ENCODE measurements at places on chromosomes 16 and 17.

- DNase-seq: no peak
Measured at GRCh38 chr16:78444-79150, 572 bp downstream of the MPG start.

- no peak for DNase-seq
Measured at GRCh38 chr16:28180655-28181460, 30.9 kb downstream of the XPO6 start.

GRCh38 chr16:84294117-84294516 lies 561 bp upstream of the WFDC1 start:
- no peak for DNase-seq

DNA sequence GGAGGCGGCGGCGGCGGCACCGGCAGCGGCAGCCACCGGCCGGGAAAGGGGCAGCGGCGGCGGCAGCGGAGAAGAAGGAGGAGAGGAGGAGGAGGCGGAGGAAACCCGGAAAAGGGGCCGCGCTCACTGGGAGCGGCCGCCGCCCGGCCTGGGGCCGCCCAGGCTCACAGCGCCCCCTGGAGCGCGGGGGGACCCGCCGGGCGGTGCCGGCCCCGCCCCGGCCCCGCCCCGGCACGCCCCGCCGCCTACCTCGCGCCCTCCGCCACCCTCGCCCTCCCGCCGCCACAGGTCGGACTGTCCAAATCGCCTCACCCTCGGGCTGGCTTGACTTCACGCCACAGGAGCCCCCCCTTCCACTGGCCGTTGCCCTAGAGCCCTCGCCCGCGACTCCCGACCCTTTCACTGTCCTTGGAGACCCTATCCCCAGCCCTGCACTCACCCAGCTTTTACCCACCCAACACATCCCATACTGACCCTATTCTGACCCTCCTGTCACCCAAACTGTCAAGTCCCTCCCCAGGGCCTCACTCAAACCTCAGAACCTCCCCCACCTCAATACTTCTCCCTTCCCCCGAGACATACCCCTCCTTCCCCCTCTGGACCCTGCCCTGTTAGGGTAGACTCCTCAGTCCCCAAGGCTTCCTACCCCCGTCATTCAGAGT lies at the start of gene CSNK2A2:
TSS of gene CSNK2A2 (minus strand) at position 85 of the 662 bp plus-strand sequence. CDS start 370 bp downstream, outside the sequence.
- DNase-seq: no peak

DNA sequence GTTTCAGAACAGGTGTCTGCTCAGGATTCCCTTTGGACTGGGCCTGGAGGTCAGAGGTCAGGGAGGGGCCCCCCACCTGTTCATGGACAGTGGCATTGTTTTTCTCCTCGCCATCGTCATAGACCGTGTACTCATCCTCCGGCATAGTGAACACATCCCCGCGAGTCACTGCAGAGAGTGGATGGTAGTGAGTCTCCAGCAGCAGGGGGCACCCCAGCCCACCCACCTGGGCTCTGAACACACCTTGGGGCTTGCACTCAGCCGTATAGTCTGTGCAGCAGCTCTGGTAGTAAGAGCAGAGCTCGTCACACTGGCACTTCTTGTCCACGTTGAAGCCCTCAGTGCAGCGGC lies 448 bp downstream of the VTN start:
- no peak for DNase-seq

GRCh38 chr16:72285728-72286127 lies 113.8 kb upstream of the PMFBP1 start:
- no peak for DNase-seq

DNA sequence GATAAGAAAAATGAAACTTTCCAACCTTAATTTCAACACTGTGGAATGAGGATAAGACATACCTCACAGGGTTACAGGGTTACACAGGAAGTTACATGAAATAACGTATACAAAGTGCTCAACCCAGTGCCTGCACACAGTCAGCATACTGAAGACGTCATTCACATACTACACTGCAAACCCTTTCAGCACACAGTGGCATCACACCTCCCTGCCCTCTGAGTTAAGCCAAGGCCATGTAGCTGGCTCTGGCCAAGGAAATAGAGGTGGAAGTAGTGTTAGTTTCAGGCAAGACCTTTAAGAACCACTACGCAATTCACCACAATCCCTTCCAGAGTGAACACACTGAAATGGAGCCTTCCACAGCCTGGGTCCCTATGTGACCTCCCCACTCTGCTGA lies 46.6 kb upstream of the GSG1L start:
- DNase-seq: no peak

- DNase-seq: no peak
Measured at GRCh38 chr16:20647736-20648135, 49.7 kb downstream of the ACSM1 start.

- DNase-seq: no peak
Measured at GRCh38 chr16:46884513-46885293, 541 bp downstream of the GPT2 start.
